ENCODE measurements at places on chromosomes 3 and 15.

GRCh38 chr3:159739969-159740368, 248.7 kb upstream of the IL12A start:
- no peak for DNase-seq

GRCh38 chr3:11544412-11545181, 99.1 kb downstream of the VGLL4 start:
- DNase-seq, result peak; percentile 12

GRCh38 chr3:139454346-139454745, 22.0 kb downstream of the RBP2 start:
- DNase-seq, result no peak

GRCh38 chr3:195461594-195462307, 18.9 kb upstream of the ACAP2 start:
- no peak for DNase-seq

- peak; percentile 25 for DNase-seq
These were observed 506 bp downstream of the RAD51 start for GRCh38 chr15:40695469-40695890.

DNA sequence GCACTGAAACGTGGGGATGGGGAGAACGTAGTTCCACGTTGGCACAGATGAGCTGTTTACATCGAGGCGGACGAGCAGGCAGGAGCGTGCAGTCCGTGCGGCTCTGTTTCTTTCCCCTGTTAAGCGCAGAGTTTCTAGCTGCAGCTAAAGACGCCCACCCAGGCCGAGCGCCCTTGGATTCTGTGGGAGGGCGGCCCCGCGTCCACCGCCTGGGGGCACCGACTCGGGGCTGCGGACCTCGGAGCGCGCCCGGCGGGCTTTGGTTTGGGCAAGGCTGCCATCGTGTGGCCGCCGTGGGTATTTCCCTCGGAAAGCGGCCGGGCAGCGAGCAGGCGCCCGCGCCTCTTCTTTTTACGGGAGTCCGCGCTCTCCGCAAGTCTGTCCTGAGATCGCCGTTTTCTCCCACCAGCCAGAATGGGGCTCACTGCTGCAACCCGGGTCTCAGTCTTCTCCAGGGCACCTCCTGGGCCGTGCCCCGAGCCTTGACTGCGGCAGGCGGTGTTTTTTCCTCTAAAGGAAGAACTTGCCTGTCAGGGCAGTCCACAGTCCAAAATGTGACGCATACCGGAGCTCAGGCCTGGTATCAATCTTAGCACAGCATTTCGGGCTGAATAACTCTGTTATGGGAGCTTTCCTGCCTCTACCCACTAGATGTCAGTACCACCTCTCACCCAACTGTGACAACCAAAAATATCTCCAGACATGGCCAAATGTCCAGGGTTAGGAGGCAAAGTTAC, 219.9 kb upstream of the IGF1R start:
- DNase-seq, result peak; percentile 59

DNA sequence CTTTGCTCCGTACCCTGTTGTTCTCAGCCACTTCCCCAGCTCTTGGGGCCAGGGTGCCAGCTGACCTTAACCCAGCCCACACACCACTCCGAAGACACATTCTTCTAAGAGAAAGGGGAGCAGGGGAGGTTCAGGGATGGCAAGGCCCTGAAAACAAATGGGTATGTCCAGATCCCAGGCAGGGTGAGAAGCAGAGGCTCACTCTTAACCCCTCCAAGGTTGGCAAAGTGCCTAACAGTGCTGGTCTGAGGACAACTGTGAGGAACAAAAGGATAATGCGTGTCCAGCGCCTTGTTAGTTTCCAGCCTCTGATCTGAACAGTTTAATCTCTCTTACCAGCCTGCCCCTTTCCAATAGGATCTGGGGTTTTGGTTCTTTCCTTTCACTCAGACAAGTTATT, 1.5 kb downstream of the TMEM44 start:
- DNase-seq, result no peak

GRCh38 chr3:108305484-108306172, 9.3 kb downstream of the HHLA2 start:
- no peak for DNase-seq

DNA sequence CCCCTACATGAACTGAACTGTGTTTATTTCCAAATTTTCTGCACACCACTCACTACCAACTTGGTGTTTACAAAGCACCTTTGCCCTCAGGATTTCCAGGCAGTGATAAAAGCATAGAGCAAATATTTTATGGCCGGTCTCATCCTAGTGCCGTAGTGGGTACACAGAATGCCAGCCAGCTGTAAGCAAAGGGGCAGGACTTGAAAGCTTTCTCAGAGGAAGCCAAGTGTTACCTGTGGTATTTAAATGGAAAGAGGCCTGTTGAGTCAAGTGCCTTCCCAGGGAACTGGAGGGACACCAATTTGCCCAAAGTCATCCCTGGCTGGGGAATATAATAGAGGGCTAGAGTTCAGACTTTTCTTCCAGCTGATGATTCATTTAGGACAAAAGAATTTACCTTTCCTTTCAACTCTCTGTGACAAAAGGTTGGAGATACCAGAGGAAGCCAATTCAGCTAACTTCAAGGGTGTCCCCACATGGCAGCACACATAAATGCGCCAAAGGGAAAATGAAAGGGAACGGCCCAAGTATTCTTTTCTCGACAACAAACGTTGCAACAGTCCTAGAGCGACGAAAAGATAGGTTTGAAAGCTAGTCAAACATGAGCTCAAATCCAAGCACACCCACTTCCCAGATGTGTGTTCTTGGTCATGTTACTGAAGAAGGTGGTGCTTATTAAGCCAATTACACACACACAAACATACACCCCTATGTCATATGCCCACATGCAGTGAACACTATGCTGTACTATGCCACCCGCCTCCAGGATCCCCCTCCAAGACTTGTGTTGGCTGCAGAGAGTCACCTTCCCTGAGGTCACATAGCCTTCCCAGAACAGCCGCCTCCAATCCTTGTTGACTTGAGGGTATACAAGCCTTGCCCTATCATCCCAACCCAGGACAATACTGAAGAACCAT, 27.7 kb downstream of the MAGI1 start:
- DNase-seq, result no peak

GRCh38 chr3:125374501-125374995, 577 bp downstream of the ZNF148 start:
- peak; percentile 34 for DNase-seq

- DNase-seq, result peak; percentile 27
These were observed 9.6 kb downstream of the CLEC3B start for GRCh38 chr3:45035441-45036301.

DNA sequence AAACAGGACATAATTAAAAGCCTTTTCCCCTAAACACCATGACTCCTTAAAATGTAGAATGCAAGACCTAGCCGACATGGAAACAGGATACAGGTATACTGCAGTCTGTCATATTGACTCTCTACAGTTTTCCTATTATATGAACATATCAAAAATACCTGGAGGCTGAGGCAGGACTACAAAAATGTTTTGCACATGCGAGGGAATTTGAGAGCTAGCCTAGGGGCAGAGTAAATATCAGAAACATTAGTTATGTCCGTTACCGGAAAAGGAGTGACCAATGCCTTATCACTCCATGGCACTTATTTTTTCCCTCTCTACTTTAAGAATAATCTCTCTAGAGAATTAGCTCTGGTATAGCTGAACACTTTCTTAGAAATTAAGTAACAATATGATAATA, 732.3 kb downstream of the TUSC7 start:
- no peak for DNase-seq

GRCh38 chr3:197456261-197457091, 99.3 kb downstream of the BDH1 start:
- peak; percentile 77 for DNase-seq

DNA sequence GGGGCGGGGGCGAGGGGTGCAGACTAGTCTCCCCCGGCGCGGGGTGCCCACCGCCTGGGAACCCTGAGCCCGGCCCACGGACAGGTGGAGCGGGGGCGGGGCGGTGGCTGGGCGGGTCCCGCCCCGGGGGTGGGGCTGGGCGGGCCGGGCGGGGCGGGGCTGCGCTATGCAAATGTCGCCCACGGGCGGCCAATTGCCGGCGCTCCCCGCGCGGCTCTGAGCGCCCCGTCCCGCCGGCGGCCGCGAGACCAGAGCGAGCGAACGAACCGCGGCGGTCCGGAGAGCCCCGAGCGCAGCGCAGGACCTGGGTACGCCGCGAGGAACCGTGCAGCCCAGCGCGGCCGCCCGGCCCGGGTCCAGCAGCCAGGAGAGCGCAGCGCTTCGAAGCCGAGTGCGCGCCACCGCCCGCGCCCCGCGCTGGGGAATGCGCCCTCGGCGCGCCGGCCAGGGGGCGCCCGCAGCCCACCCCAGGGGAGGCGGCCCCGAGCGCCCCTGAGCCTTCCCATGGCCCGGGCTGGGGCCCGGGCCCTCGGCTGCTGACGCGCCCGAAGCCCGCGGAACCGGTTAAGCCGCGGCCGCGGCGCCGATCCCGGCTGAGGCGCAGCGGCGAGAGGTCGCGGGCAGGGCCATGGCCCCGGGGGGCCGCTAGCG, at the start of gene SEMA3F:
SEMA3F (plus strand) TSS at position 485 of the 651 bp plus-strand sequence. CDS start 4,299 bp downstream, outside the sequence.
- peak; percentile 80 for DNase-seq

DNA sequence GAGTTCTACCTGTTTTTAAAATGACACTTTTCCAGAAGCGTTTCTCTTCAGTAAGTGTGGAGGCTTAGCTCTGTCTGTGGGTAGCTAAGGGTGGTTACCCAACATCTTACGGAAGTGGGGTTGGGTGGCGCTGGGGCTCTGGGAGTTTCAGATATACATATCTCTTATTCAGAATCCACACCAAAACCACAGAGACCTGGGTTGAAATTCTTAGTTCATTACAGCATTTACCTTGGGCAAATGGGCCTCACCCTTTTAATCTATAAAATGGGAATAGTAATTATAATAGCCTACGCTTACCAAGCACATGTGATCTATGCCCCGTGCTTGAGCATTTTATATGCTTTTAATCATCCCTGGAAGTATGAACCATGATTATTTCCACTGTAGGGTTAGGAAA, 9.4 kb downstream of the PTPRG start:
- no peak for DNase-seq

- DNase-seq, result peak; percentile 60
These were observed 56.0 kb downstream of the SLC25A26 start for GRCh38 chr3:66276705-66277274.

DNA sequence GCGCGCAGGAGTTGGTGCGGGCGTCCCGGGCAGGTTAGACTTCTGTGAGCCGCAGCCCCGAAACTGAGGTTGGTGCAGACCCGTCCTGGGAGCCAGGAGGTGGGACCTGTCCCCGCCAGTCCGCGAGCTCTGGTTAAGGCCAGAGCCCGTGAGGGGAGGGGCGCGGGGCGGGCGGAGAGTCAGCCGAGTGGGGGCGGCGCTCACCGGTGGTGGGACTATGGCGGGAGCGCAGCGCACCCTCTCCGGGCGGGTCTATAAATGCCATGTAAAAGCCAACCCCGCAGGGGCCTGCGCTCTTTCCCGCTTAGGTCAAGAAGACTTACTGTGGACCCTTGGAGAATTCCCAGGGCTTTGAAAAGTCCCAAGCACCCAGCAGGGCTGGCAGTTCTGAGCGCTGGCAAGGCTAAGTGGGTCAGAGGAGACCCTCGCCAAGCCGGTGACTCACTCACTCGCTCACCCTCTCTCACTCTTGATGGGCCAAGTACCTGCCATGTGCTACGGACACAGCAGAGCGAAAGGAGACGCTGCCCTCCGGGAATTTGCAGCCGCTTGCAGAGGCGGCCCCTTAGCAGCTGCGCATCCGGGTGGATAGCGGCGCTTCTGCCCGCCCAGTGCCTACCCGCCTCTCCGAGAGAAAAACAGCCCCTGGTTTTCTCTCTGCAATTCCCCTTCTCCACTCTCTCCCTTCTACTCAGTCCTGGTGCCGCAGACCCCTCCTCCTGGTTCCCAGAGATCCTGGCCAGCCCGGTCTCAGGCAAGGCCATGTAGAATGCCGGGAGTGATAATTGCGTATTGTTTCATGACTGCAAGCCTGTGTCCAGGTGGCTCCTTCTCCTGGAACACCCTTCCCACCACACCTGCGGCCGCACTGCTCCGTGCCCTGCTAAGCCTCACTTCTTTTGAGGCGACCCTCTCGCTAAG, at the start of gene ALDH1L1:
ALDH1L1 (minus strand) TSS at position 110 of the 921 bp plus-strand sequence. CDS start 19,607 bp downstream, outside the sequence.
- DNase-seq, result no peak

- no peak for DNase-seq
These were observed 5.6 kb downstream of the ALPK3 start for GRCh38 chr15:84822653-84823281.

DNA sequence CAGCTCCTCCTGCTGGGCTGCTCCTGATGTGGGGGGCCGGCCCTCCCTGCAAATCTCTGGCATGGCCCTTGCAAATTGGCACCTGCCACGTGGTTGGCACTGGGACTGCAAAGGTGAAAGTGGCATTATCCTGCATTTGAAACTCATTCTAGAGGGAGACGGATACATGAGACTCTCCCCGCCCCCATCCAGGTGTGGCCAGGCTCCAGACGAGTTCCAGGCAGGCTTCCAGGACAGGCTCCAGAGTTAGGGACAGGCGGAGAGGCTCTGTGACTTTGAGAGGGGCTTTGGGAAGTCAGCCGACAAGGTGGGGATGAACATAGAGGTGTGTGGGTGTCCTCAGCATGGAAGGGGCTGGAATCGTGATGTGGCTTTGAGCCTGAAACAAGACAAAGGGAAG, 178.5 kb downstream of the APBA2 start:
- no peak for DNase-seq

DNA sequence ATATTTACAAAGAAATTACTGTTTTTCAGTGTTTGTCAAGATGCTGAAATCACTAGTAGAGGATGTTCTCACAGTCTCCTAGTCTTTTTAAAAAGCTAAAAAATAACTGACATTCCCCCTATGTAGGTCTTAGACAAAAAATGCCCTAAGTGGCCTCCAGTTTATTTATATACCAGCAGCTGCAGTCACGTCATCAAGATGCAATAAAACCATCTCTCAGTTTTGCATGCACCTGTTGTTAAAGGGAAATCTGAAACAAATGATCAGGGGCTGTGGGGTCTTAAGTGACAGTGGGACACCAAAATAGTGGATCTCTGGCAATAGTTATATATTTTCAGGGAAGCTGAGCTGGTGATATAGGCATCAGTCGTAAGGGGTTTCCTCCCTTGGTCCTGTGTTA, 146.5 kb upstream of the ARPP21 start:
- no peak for DNase-seq

GRCh38 chr3:66381626-66382025, 119.2 kb downstream of the LRIG1 start:
- DNase-seq, result no peak

DNA sequence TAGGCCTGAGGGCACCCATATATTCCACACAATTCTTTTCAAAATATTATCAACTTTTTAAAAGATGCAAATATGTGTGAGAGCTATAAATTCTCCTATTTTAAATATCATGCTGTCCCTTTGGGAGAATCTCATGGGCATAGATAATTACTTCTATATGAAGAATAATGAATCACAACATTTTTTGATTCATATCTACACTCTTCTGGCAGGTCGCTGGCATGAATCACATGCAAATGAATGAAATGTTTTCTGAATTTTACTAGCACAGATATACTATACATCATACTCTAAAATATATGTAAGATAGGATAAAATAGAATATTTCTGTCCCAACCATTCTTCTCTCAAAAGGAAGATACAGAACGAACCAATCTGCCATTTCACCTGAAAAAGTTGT, 277.7 kb upstream of the KCNH8 start:
- no peak for DNase-seq

Measured in suppressor macrophage treated with lipopolysaccharide for 4 hours (primary cell).